ENCODE measurements at places on chromosomes 1 and 21. TPM values are rescaled to one million over a fixed set of nuclear protein-coding genes. Genes with fewer than 3 reads are reported as not detected.

The SLFNL1 gene
- 0.17 TPM for total RNA-seq

The SPATA46 gene
- total RNA-seq: not detected

The GPR37L1 gene
- total RNA-seq: not detected

The GPR153 gene
- total RNA-seq: 0.14 TPM

The C1orf53 gene
- not detected for total RNA-seq

The SIK1 gene
- total RNA-seq: 317 TPM

The VAV3 gene
- total RNA-seq: 5.6 TPM

The SLAMF7 gene
- total RNA-seq: 0.69 TPM

The STMN1 gene
- total RNA-seq: 25.2 TPM

The CC2D1B gene
- 47.5 TPM for total RNA-seq

The CCT3 gene
- total RNA-seq: 49.6 TPM

The OPTC gene
- not detected for total RNA-seq

The NBPF4 gene
- 0.11 TPM for total RNA-seq

The TPRG1L gene
- total RNA-seq: 48.3 TPM

The CCDC185 gene
- not detected for total RNA-seq

The NOL9 gene
- 52.3 TPM for total RNA-seq

The CDC7 gene
- 4.2 TPM for total RNA-seq

The CFAP141 gene
- total RNA-seq: not detected

The CHIT1 gene
- total RNA-seq: 1.1 TPM

The BROX gene
- 52.3 TPM for total RNA-seq

All from CD4-positive, alpha-beta T cell (primary cell).